ENCODE measurements at places on chromosomes 5 and 9.

GRCh38 chr5:163938595-163938994 lies 433.2 kb downstream of the MAT2B start:
- DNase-seq = no peak

DNA sequence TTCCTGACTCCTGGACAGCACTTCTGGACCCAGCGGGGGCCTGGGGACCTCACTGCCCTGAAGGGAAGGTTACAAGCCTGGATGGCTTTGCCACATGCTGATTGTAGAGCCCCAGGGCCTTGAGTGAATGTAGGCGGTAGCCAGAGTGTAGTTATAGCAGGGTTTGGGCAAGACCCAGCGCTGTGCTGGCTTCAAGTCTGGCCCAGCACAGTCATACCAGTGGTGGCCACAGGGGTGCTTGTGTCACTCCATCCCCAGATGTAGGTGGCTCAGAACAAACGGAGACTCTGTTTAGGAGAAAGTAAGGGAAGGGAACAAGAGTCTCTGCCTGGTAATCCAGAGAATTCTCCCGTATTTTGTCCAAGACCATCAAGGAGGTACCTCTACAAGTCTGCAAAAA lies 84.6 kb downstream of the STARD4 start:
- DNase-seq = no peak

- DNase-seq = no peak
Observed at GRCh38 chr5:125331987-125332598, 585.7 kb upstream of the ZNF608 start.

GRCh38 chr5:123125962-123126732 lies 37.1 kb downstream of the PRDM6 start:
- no peak for DNase-seq

GRCh38 chr9:98894171-98894570 lies 49.5 kb upstream of the COL15A1 start:
- no peak for DNase-seq

GRCh38 chr9:88659126-88659525 lies 124.1 kb downstream of the NXNL2 start:
- peak; percentile 18 for DNase-seq

DNA sequence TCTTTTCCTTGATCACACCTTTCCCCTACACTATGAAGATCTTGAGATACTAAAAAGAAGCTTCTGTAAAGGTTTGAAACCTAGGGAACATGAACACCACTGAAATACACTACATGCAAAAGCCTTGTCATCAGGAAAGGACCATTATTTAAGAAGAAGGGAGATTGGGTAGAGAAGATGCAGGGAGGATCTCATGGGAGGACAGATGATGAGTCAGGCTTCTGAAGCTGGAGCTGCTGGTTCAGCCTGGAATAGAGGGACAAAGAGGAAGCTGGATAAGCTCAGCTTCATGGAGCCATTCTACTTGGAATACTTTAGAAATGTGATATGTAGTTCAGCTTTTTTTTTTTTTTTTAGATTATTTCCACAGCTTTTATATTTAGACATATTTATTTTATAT lies 169.8 kb downstream of the MAN2A1 start:
- DNase-seq = no peak

- peak; percentile 84 for DNase-seq
Observed at GRCh38 chr5:135193213-135194125, 159.4 kb upstream of the PITX1 start.

- no peak for DNase-seq
Observed at GRCh38 chr9:70668751-70669150, 254.3 kb upstream of the KLF9 start.

DNA sequence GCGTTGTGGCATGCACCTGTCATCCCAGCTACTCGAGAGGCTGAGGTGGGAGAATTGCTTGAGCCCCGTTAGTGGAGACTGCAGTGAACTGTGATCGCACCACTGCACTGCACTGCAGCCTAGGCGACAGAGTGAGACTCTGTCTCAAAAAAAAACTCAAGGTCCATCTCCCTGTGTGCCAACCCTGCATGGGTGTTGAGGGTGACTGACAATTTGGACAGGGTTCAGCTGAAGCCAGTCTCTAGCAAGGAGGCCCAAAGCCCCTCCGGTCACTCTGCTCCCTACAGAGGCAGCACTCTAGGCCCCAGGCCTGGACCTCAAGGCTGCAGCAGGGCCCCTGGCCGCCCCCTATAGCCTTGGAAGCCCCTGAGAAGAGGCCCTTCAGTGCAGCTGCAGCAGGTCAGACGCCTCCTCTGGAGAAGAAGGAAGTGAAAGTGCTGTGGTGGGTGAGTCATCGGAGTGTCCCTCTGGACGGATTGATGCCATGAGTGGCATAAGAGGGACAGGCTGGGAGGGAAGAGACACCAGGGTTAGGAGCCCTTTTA lies 39.2 kb upstream of the NEK6 start:
- peak; percentile 93 for DNase-seq

GRCh38 chr5:10699987-10700386 lies 61.0 kb downstream of the DAP start:
- DNase-seq = no peak

DNA sequence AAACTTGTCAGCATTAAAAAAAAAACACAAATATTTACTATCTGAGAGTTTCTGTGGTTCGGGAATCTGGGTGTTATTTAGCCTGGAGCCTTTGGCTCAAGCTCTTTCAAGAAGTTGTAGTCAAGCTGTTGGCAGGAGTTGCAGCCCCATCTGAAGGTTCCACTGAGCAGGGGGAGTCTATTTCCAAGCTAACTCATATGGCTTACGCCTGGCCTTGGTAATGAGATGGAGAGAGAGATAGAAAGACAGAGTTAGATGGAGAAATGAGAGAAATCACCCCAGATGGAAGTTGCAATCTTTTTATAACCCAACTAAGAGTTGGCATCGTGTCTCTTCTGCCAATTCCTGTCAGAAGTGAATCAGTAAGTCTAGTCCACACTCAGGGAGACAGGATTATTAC lies 1075.2 kb upstream of the SEMA6A start:
- no peak for DNase-seq

GRCh38 chr5:95283022-95283615 lies 1.8 kb downstream of the MCTP1 start:
- peak; percentile 74 for DNase-seq

GRCh38 chr5:165497707-165498106 lies 1992.3 kb downstream of the MAT2B start:
- no peak for DNase-seq

GRCh38 chr9:4111233-4112008 lies 188.4 kb downstream of the GLIS3 start:
- no peak for DNase-seq

GRCh38 chr5:125137535-125137934 lies 391.1 kb upstream of the ZNF608 start:
- DNase-seq = no peak

DNA sequence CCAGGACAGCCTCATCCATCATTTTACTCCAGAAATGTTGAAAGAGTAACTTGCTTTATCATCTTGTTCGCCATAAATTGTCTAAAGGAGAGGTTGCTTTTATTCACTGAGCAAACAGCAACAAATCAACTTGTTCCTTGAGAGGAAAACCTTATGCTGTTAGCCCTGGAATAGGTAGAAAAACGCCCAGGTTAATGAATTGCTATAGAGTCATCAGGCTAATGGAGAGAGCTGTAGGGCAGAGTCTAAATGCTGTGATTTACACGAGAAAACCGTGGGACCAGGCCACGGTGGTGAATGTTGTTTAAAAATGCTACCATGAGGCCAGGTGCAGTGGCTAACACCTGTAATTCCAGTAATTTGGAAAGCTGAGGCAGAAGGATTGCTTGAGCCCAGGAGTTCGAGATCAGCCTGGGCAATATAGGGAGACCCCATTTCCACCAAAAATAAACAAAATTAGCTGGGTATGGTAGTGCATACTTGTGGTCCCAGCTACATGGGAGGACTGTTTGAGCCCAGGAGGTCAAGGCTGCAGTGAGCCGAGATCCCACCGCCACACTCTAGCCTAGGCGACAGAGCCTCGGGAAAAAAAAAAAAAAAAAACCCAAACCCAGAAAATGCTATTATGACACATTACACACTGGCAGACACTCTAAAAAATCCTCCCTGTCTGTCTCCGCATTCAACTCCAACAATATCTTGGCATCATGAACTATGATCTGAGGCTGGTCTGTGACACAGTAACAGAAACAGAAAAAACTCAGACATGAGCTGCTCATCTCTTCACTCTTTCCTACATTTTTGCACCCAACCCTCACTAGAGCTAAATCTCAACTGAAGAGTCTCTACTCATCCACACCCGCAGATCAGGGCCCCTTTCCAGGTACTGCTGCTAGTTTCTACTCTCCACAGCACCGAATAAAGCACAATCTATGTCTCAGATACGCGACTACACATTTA lies 118.6 kb upstream of the RETREG1 start:
- DNase-seq = no peak

DNA sequence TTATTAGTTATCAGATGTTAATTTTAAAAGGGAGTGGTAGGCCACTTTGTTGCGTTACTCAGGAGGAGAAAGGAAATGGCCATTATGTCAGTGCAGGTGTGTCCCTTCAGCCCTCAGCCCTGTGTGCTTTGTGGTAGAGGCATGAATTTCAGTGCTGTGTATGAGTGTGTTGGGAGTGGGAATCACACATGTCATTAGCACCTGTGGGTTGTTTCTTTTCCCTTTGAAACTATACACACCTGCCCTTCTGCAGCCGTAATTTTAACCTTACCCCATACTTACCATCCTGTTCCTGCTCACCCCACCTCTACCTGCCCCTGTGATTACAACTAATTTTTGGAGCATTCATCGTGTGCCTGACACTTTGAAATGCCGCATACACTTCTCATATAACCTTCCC lies 156.4 kb downstream of the ARHGAP26 start:
- DNase-seq = peak; percentile 29

GRCh38 chr9:121840838-121841760 lies 189.7 kb downstream of the DAB2IP start:
- no peak for DNase-seq

GRCh38 chr9:97705354-97705950 lies 8.3 kb upstream of the XPA start:
- no peak for DNase-seq

- peak; percentile 44 for DNase-seq
Observed at GRCh38 chr5:172005708-172006320, 624 bp downstream of the FBXW11 start.

DNA sequence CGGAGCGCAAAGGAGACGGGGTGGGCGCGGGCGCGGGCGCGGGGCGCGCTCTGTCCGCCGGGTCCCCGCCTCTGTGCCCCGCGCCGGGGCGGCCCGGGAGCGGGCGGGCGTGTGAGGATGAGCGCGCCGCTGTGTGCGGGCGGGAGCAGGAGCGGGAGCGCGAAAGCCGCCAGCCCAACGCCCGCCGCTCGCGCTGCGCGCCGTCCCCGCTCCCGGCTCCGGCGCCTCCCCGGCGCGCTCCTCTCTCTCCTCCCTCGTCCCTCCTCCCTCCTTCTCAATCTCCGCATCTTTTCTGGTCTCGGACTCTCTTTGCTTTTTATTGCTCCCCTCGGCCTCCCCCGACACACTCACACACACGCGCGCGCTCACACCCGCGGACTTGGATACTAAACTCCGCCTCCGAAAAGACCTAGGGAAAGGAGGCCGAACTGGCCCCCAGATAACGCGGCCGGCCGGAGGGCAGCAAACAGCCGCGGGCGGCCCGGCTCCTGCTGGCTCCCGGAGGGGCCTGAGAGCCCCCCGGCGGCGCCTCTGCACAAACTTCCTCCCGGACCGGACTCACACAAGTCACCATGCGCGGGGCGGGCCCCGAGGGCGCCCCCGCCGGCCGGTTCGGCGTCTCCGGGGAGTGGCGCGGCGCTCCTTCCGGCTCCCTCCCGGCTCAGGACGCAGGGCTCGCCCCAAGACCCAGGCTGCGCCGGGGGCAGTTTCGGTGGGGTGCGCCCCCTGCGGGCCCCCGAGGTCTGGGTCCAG lies at the start of gene FIBCD1:
Gene FIBCD1, minus strand, starts transcription at position 596 of the 753 bp plus-strand sequence. CDS start 640 bp downstream, outside the sequence.
- DNase-seq = no peak

- DNase-seq = peak; percentile 32
Observed at GRCh38 chr9:127707766-127708165, 978 bp downstream of the CFAP157 start.

DNA sequence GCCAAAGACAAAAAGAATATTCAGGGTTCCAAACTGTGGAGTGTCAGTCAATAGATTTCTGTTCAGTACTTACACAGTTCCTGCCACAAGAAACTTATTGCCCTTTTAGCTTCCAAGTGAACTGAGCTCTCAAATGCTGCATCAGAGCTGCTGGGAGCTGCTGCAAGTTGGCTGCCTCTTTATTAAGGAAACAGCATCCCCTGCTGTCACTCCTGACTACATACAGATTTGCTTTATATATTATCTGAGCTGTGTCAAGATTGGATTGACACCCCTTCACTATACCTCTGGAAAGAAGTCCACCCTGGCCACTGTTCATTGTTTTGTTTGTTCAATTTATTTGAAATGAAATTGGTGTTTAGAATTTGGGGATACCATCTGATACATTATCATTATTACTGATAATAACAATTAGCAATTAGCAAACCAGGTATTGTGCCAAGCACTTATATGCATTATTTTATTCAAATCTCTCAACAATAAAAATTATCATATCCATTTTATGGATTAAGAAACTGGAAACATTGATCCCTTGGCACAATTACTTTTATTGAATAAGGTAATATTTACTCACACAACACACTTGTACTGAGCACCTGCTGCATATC lies 16.4 kb upstream of the C5orf58 start:
- peak; percentile 85 for DNase-seq

- DNase-seq = peak; percentile 52
Observed at GRCh38 chr9:93290495-93291434, 106.8 kb downstream of the WNK2 start.

- no peak for DNase-seq
Observed at GRCh38 chr5:78659714-78660113, 11.1 kb upstream of the LHFPL2 start.

GRCh38 chr5:81626524-81626923 lies 124.4 kb downstream of the SSBP2 start:
- peak; percentile 85 for DNase-seq

DNA sequence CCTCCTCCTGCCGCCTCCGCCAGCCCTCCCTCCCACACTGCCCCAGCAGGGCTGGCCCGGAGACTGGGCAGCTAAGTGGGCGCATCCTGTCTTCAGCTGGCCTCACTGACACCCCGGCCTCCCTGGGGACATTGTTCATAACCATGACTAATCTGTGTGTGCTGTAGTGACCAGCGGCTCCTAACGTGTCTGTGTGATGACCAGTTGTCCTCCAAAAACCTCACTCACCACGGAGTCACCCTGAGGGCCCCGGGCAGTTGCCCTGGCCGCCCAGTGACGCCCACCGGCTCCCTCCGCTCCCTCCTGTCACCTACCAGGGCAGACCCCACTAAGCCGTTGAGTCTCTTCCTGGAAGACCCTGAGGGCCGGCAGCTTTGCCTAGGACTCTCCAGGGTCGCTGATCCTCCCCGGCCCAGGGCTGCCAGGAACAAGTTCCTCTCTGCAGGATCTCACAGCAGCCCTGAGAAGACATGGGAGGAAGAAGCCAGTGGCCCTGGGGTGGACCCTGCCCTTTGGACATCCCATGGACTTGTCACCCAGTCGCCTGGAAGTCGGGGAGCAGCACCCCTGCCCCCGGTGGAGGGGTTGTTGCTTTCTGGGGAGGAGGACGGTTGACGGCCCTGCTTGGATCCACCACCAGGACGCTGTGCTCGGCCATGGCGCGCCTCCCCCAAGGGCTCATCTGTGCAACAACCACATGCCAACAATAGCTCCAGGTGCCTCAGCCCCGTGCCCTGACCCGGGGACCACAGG lies 110.2 kb upstream of the LMX1B start:
- peak; percentile 97 for DNase-seq

- DNase-seq = no peak
Observed at GRCh38 chr5:175387144-175387543, 56.8 kb downstream of the DRD1 start.

GRCh38 chr9:129354498-129354897 lies 176.4 kb upstream of the IER5L start:
- DNase-seq = peak; percentile 72

Data from osteoblast (primary cell).